ENCODE measurements at places on chromosomes 3 and 15.
A peak's percentile ranks its signal among the peaks of the same experiment; 100 is the strongest.

DNA sequence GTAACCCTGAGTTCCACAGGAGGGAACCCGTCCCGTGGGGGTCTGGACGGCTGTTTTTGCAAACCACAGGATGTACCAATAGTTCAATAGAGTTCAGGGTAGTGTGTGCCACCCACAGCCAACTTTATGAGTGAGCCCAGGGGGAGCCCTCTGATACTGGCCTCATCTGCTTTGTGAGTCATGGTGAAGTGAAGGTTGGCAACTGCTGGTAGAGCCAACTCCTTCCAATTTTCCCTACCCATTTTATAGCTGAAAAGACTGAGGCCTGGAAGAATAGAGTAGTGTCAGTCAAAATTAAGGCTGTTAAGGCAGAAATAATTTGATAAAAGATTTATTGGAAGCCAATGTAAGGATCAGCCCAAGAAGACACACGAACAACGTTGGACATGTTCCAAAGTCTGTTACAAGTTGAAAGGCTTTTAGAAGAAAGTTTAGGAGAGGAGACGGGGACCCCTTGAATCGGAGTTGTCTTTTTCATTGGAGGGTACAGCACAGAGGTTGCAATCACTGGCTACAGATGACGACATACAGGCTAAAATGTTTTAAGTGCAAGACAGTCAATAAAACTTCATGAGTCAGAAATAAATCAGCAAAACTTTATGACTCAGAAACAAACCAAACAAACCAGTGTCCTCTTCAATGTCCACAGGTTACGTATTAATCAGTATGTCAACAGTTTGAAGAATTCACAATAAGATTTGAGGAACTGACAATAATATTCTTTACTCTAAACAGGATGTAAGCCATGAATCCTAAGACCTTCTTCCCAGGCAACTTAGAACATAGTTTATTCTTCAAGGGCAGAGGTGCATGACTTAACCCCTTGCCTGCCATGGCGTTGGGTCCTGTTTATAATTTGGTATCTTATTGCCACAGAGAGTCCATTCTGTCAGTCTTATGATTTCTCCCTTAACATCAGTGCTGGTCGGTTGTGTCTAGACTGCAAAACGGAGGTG, 62.9 kb upstream of the NR2E3 start:
- no peak for DNase-seq

DNA sequence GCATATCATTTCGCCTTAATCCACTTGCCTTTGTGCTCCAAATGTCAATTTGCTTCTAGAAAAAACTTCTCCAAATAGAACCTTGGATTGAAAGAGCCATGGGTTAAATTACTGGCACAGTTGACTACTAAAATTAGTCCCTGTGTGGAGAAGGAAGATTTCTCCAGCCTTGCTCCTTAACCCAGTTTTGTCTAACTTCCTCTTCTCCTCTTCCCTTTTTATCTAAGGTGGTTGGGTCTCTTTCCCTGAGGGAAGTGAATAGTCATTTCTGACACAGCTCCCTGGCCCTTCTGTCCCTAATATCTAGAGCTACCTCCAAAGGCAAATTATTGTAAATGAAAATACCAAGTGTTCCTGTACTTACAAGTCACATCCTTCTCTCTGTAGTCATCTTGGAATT, 527.9 kb upstream of the TBL1XR1 start:
- DNase-seq: no peak

DNA sequence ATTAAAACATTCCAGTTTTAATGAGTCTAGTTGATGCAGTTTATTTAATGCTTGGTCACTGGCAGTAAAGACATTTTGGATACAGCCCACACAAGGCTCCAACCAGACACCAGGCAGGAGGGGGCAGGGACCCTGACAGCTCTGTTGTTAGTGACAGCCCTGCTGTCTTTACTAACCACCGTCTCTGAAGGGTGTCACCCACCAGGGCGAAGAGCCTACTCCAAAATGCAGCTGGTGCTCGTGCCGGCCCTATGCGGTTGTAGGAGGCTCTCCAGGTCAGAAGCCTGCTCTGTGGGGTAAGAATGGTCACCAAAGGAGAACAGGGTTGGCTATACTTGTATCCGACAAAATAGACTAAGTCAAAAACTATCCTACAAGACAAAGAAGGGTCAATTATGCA, 132.2 kb downstream of the ATP10A start:
- no peak for DNase-seq

GRCh38 chr3:126567696-126568438, 9.1 kb upstream of the C3orf22 start:
- no peak for DNase-seq

GRCh38 chr3:148036331-148036876, 627.2 kb downstream of the ZIC1 start:
- DNase-seq: no peak

GRCh38 chr15:71651750-71652186, 158.6 kb upstream of the NR2E3 start:
- peak; percentile 4 for DNase-seq

DNA sequence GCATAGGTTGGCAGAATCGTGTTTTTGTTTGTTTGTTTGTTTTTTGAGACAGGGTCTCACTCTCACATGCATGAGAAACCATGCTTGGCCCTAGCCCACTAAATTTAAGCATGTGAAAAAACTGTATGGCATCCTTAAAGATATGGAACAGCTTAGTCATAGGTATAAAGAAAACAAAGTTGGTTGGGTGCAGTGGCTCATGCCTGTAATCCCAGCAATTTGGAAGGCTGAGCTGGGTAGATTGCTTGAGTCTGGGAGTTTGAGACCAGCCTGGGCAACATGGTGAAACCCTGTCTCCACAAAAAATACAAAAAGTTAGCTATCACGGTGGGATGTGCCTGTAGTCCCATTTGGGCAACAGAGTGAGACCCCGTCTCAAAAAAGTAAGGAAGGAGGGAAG, 25.2 kb downstream of the EXD1 start:
- no peak for DNase-seq

DNA sequence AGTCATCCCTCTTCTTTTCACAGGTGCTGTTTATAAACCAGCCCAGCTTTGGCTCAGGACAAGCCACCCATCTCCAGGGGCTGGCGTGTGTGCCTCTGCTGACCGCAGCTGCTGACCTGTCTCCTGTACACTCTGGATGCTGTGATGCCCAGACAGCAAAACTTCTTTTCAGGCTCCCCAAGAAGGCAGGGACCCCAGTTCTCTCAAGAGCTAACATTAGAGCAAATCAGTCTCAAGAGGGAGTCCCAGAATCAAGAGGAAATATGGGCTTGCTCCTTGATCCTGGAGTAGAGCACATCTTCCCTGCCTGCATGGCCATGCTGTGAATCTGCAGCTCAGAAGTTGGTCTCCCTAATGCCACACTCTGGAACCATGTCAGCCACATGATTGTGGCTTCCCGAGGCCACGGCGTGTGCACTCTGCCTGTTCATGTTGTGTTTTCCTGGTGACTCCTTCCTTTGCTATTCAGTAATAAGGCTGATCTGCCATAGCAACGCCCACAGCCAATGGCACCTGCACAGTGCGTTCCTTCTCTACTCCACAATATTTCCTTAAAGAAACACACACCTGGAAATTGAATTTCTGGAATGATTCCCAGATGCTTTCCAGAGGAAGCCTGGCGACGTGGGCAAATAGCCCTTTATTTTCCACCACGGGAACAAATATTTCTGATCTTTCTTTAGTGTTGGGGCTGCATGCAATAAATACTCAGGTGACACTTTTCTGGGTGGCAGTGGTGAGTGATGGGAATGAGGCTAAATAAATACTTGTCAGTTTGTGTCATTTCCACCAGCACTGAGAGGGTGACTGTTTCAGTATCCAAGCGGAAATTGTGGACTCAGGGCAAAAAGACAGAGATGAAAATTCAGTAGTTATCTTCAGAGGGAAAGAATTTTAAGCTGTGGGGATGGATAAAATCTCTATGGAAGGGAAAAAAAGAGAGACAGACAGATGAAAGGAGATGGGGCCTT, 21.9 kb upstream of the THSD4 start:
- DNase-seq: no peak

DNA sequence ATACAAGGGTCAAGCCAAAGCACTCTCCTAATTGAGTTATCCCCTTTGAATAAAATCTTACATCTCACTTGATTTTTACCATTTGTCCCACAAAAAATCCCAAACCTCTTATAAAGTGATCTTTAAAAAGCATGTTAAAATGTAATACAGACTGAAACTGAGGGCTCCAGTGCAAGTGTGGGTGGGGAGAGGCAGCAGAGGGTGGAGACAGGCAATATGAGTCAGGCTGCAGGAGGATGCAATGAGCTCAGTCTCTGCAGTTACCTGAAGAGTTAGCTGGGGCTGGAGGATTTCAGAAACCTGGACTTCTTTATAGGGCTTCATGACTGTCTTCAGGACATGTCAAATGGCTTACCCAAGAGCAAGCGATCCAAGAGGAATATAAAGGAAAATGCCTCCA, 14.2 kb upstream of the COLQ start:
- DNase-seq: no peak

DNA sequence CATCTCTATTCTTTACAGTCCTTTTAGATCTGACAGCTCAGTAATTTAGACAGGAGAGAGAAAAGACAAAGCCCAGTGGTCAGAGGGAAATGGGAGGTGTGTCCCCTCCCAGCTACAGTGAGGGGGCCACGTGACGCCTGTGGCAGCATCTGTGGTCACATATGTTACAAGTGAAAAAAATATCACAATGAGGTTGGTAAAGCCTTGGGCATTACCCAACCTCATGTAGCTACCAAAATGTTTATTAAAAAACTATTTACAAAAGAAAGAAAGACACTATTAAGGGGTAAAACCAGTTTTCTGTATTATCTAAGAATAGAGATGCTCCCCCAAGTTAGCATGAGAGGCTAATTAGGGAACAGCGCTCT, 42.9 kb upstream of the PLCL2 start:
- DNase-seq: no peak

DNA sequence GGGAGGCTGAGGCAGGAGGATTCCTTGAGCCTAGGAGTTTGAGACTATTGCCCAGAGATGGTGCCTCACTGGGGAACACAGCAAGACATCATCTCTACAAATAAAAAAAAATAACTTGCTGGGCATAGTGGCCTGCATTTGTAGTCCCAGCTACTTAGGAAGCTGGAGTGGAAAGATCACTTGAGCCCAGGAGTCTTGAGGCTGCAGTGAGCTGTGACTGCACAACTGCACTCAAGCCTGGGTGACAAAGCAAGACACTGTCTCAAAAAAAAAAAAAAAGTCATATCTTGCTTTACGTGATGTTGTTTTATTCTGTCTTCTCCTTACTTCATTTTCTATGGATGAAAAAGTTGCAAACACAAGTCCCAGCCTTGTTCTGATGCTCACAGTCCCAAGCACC, 14.1 kb downstream of the GATM start:
- no peak for DNase-seq

GRCh38 chr3:12869035-12869621, 27.8 kb upstream of the RPL32 start:
- peak; percentile 6 for DNase-seq

GRCh38 chr3:13077431-13078162, 4.4 kb upstream of the IQSEC1 start:
- no peak for DNase-seq

GRCh38 chr3:133292296-133292695, 107.6 kb upstream of the BFSP2 start:
- DNase-seq: no peak

DNA sequence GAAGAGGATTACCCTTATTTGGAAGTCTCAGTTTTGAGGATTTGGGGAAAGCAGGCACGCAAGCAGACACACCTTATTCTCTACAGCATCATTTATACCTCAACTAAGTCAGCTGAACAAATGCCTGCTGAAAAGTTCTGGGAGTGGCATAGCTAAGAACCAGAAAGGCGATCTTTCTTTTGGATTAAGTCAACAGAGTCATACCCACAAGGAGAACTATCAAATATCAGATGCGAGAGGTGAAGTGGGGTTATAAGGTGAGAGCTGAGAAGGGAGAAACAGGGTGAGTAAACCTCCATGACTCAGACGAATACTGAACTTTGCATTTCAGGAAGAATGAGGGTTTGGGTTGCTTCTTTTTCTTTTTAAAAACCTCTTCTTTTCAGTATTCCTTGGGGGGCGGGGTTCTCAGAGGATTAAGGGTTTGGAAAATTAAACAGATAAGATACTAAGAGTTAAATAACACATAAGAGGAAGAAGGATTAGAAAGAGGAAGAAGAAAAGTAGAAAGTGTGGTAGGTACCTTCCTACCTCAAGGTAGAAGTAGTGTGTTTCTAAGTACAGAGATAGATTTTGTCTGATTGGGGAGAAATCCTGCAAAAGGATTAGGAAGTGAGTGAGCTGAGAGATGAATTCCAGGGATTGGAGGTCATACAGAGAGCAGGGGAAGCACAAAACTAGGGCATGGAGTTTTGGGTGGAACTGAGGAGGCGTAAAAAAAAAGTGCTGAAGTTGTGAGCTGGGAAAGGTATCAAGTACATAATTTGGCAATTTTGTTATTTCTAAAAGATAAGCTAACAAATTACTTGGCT, 41.3 kb upstream of the ICE2 start:
- DNase-seq: no peak

- no peak for DNase-seq
Measured at GRCh38 chr3:197600796-197601565, 45.2 kb upstream of the BDH1 start.

- no peak for DNase-seq
Measured at GRCh38 chr3:57279685-57280084, 12.8 kb downstream of the ASB14 start.

DNA sequence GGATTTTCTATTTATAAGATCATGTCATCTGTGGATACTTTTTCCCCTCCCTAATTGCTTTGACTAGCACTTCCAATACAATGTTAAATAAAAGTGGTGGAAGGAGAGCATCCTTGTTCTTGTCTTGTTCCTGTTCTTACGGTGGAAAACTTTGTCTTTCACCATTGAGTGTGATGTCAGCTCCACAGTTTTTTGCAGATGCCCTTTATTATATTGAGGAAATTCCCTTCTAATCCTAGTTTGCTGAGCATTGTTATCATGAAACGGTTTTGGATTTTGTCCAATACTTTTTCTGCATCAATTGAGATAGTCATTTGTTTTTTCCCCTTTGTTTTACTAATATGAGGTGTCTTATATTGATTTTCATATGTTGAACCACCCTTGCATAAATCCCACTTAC, 19.9 kb upstream of the IL20RB start:
- no peak for DNase-seq

DNA sequence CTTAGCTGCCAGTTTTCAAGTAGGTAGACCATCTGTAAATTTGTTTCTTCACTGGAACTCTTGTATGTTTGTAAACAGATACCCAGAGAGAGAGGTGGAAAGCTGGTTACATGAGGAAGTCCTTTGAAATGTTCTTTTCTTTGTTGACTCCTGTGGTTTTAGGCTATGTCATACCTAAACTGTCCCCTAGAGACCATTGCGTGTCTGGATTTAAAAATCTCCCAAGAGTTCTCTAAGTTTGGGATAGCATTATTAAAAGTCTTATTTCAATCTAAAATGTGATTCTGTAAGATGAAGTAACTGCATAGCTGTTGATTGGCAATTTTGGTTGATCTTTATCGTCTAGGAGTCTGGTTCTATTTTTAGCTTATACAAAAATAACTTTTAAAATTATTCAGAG, 127.2 kb downstream of the GHSR start:
- DNase-seq: no peak

GRCh38 chr15:60264566-60264965, 133.2 kb downstream of the ANXA2 start:
- no peak for DNase-seq

DNA sequence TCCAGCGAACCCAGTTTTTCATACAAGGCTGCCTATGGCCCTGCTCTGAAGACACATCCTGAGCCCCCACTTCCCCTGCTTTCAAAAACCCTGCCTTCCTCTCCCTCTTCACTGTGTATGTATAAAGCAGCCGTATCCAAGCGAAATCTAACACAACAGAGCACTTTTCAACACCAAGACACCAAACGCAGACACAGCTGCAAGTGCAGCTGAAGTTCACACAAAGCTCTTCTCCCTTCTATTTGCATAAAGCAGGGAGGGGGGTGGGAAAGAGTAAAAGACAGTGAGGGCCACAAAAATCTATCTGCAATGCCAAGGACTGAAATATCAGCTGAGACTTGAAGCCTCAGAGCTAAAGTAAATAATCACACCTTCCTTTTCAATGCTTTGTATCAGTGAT, 35.1 kb upstream of the CSPG5 start:
- no peak for DNase-seq

Measured in NCI-H1930 (cell line).